Sigmoid colon (tissue), 7 donors: ENCODE measurements at places on chromosomes 2 and 18.

- no peaks in the 10 kb centered on the region for H3K36me3 ChIP-seq
- no peak overlapping the region for H3K4me3 ChIP-seq
- no peak overlapping the region for H3K27ac ChIP-seq
- DNase-seq, result no peak
- H3K27me3 ChIP-seq, result peaks cover 83% of the 10 kb centered on the region
These were observed 3.6 kb upstream of the DLX2 start for GRCh38 chr2:172106108-172106961.

GRCh38 chr2:46042207-46042637, 255.0 kb upstream of the EPAS1 start:
- H3K4me1 ChIP-seq, result no peaks in the 10 kb centered on the region
- H3K27ac ChIP-seq, result no peak overlapping the region
- peaks cover 7% of the 10 kb centered on the region for H3K36me3 ChIP-seq
- H3K4me3 ChIP-seq, result no peak overlapping the region

DNA sequence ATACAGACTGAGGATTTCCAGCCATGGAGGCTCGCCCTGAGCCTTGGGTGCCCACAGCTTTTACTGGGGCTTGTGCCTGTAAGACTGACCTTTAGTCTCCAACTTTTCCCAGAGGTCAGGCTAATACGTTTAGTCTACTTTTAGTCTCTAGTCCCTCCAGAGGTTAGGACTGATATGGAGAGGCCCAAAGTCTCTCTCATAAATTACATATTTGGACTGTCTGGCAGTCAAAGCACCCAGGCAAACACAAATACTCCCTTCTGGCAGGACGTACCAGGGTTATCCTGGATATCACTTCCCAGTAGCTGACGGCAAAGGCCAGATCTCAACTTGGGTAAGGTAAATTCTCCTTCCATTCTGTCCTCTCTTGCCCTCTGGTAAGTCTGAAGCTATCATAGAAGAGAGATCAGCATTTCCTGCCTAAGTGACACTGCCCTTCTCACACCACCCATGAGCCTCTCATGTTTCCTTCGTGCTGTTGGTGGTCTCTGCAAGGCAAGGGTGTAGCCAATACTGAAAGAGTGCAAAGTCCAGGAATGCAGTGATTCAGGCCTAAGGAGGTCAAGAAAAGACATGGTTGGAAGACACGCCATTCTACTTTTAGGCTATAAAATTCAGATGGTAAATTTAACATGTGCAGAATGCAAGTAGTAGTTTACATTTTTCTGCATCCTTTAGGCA, 69.3 kb upstream of the NEDD4L start:
- H3K4me1 ChIP-seq, result no peaks in the 10 kb centered on the region
- no peak overlapping the region for H3K4me3 ChIP-seq
- H3K27ac ChIP-seq, result no peak overlapping the region
- DNase-seq, result no peak
- H3K27me3 ChIP-seq, result no peaks in the 10 kb centered on the region

- H3K27ac ChIP-seq, result no peak overlapping the region
- no peak overlapping the region for H3K4me3 ChIP-seq
- no peak for DNase-seq
- H3K36me3 ChIP-seq, result no peaks in the 10 kb centered on the region
- H3K4me1 ChIP-seq, result no peaks in the 10 kb centered on the region
These were observed 57.7 kb downstream of the PDCL3 start for GRCh38 chr2:100620481-100620880.

- no peak for DNase-seq
- no peak overlapping the region for H3K4me3 ChIP-seq
- no peak overlapping the region for H3K27ac ChIP-seq
- no peaks in the 10 kb centered on the region for H3K4me1 ChIP-seq
These were observed 74.7 kb upstream of the KCNJ3 start for GRCh38 chr2:154623819-154624218.

DNA sequence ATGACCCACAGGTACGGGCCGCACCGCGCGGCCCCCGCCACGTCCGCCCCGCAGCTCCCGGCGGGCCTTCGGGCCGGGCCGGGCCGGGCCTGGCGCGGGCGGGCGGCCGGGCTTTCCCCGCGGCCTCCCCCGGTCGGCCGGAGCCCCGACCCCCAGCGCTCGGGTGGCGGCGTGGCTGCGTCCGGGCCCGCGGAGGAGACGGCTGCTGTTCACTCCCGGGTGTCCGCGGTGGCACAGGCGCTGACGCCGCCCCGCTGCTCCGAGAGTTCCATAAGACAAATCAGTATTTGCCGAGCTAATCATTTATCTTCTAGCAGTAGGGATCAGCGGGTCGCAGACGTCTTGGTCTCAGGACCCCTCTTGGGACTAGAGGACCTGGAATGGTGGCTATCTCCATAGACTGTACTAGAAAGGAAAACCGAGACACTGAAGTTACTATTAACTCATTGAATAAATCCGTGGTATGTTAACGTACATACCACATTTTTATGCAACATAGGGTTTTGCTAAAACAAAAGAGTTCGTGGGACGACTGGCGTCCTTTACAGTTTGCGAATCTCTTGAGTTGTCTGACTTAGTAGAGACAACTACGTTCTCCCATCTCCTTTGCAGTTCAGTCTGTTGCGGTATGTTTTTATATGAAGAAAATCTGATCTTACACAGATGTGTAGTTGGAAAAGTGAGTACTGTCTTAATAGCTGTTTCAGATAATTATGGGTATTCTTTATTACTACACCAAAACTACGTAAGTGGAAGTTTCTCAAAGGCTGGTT, 500 bp downstream of the LIMS1 start:
- peak overlapping the region; percentile 53 for H3K4me3 ChIP-seq
- DNase-seq, result peak; percentile 75
- no peaks in the 10 kb centered on the region for H3K4me1 ChIP-seq
- H3K36me3 ChIP-seq, result no peaks in the 10 kb centered on the region
- peak overlapping the region; percentile 95 for H3K27ac ChIP-seq

GRCh38 chr2:172093416-172094293, 8.3 kb downstream of the DLX1 start:
- no peak overlapping the region for H3K4me3 ChIP-seq
- no peaks in the 10 kb centered on the region for H3K36me3 ChIP-seq
- peaks cover 100% of the 10 kb centered on the region for H3K27me3 ChIP-seq
- no peak for DNase-seq
- peaks cover 43% of the 10 kb centered on the region for H3K4me1 ChIP-seq
- no peak overlapping the region for H3K27ac ChIP-seq

- peak overlapping the region; percentile 45 for H3K4me3 ChIP-seq
- peaks cover 13% of the 10 kb centered on the region for H3K4me1 ChIP-seq
- DNase-seq, result no peak
- H3K27me3 ChIP-seq, result no peaks in the 10 kb centered on the region
- no peaks in the 10 kb centered on the region for H3K36me3 ChIP-seq
These were observed 34.2 kb downstream of the CHRNA1 start for GRCh38 chr2:174729797-174730697.

- peak; percentile 90 for DNase-seq
- no peaks in the 10 kb centered on the region for H3K4me1 ChIP-seq
- H3K27ac ChIP-seq, result peak overlapping the region; percentile 84
- H3K4me3 ChIP-seq, result peak overlapping the region; percentile 41
These were observed 484 bp downstream of the ABCB6 start for GRCh38 chr2:219218217-219218731.

GRCh38 chr2:210561475-210561874, 5.1 kb downstream of the CPS1 start:
- no peaks in the 10 kb centered on the region for H3K27me3 ChIP-seq
- H3K4me1 ChIP-seq, result no peaks in the 10 kb centered on the region
- no peak overlapping the region for H3K4me3 ChIP-seq
- no peak overlapping the region for H3K27ac ChIP-seq

GRCh38 chr2:1835581-1836201, 91.4 kb upstream of the PXDN start:
- H3K4me1 ChIP-seq, result no peaks in the 10 kb centered on the region
- DNase-seq, result no peak
- no peaks in the 10 kb centered on the region for H3K36me3 ChIP-seq
- H3K27me3 ChIP-seq, result no peaks in the 10 kb centered on the region
- no peak overlapping the region for H3K27ac ChIP-seq
- H3K4me3 ChIP-seq, result no peak overlapping the region

GRCh38 chr2:181742922-181743722, 62.8 kb upstream of the NEUROD1 start:
- no peaks in the 10 kb centered on the region for H3K4me1 ChIP-seq
- H3K36me3 ChIP-seq, result no peaks in the 10 kb centered on the region
- no peak overlapping the region for H3K4me3 ChIP-seq
- DNase-seq, result no peak

DNA sequence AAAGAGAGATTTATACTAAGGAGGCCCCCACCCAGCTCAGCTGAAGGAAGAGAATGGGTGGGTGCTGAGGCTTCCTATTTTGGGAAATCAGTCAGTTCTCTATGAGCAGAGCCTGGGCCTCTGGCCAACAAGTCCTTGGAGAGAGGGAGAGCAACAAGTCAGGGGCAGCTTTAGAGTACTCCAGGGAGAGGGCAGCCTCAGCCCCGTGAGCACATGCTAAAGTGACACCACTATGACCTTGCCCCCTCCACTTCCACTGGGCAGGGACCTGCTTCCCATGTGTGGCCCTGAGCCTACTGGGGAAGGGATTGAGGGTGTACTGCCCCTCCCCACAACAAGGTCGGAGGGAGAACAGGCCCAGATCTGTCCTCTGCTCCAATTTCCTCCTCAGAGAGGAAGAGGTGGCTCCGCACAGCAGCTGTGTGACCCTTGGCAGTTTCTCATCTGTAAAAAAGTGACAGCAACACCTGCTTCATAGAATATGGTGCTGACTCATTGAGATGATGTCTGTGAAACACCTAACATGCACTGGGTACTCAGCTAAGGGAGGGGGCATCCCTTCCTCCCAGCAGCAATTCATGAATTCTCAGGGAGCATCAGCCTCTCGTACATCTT, 72.9 kb downstream of the CLHC1 start:
- no peaks in the 10 kb centered on the region for H3K36me3 ChIP-seq
- peak; percentile 78 for DNase-seq
- H3K4me1 ChIP-seq, result no peaks in the 10 kb centered on the region
- H3K4me3 ChIP-seq, result no peak overlapping the region
- no peaks in the 10 kb centered on the region for H3K27me3 ChIP-seq

- no peak overlapping the region for H3K27ac ChIP-seq
- DNase-seq, result no peak
- no peaks in the 10 kb centered on the region for H3K27me3 ChIP-seq
- no peak overlapping the region for H3K4me3 ChIP-seq
These were observed 221.3 kb downstream of the ACKR3 start for GRCh38 chr2:236790963-236791362.

- no peak for DNase-seq
- no peaks in the 10 kb centered on the region for H3K27me3 ChIP-seq
- H3K36me3 ChIP-seq, result no peaks in the 10 kb centered on the region
- H3K4me1 ChIP-seq, result no peaks in the 10 kb centered on the region
- no peak overlapping the region for H3K27ac ChIP-seq
These were observed 34.6 kb upstream of the IL1B start for GRCh38 chr2:112870841-112871835.

DNA sequence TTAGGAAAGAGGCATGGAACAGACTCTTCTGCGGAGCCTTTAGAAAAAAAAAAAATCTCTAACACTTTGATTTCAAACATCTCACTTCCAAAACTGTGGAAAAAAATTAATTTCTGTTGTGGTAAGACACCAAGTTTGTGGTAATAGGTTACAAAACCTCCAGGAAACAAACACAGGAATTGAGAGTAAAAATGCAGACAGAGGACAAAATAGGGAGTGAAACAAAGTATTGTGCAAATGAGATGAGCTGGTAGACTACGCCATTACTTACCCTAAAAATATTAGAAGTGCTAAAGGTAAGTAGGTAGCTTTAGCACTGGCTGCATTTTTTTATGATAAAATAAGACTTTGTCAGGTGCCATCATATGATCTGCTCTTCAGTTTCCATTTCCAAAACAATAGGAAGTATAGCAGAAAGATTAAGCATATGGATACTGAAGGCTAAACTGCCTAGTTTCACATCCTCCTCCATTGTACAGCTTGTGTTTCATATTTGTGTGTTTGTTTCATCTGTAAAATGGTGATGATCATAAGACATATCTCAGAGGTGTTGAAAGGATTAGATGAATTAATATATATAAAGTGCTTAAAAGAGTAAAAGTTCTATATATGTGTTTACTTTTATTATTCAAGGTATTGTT, 309.2 kb downstream of the NR4A2 start:
- H3K4me1 ChIP-seq, result no peaks in the 10 kb centered on the region
- no peak for DNase-seq
- no peaks in the 10 kb centered on the region for H3K36me3 ChIP-seq
- no peak overlapping the region for H3K27ac ChIP-seq
- no peaks in the 10 kb centered on the region for H3K27me3 ChIP-seq
- H3K4me3 ChIP-seq, result no peak overlapping the region

GRCh38 chr2:8974016-8974415, 29.5 kb downstream of the MBOAT2 start:
- no peak for DNase-seq
- no peak overlapping the region for H3K27ac ChIP-seq
- H3K4me3 ChIP-seq, result no peak overlapping the region
- H3K27me3 ChIP-seq, result no peaks in the 10 kb centered on the region
- no peaks in the 10 kb centered on the region for H3K36me3 ChIP-seq

DNA sequence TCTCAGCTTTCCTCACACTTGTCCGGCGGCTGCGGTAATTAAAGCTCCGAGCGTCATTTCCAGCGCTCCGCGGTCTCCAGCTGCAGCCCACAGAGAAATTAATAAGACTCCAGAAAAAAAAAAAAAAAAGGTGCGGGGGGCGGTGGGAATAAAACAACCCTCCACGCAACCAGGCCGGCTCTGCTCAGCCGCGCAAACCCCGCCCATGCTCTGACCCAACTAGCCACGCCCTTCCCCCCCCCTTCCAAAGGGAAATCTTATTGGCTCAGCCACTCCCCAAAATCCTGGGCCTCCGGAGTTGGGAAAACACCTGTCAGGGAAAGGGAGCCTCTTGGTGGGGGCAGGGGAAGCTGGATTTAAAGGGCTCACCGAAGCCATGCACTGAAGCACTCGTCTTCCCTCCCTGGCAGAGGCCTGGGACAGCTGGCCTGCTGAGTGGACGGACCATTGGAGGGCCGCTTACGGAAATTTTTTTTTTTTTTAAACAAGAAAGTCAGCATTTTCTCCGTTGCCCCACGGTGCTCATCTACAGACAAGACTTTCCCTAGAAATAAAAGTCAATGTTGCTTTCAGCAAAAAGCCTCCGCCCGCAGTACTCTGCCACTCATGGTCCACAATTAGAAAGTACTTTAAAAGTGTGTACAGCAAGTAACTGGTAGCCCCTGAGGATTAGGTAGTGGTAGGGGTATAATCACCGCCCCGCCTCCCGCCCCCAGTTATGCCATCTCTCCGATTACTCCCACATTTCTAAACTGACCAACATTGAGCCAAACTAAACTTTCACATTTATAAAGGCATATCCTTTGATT, 674 bp upstream of the ERBB4 start:
- peak; percentile 52 for DNase-seq
- no peaks in the 10 kb centered on the region for H3K36me3 ChIP-seq
- peaks cover 32% of the 10 kb centered on the region for H3K27me3 ChIP-seq
- H3K27ac ChIP-seq, result no peak overlapping the region

DNA sequence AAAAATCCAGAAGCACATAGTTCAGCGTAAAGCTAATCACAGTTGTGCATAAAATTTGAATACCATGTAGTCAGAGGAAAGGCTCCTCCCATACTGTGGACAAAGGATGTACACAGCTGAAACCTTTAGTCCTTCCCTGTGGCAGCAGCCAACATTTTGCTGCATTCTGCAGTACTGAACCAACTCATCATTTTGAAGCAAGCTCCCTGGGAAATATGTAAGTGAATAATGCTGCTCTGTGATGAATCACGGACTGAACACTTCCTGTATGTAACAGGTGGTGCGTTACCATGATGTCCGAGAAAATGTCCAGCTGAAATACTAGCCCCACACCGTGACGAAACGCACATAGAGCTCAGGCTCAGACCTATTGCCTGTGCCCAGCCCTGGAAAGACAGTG, 421.1 kb upstream of the RAB12 start:
- H3K36me3 ChIP-seq, result no peaks in the 10 kb centered on the region
- H3K27ac ChIP-seq, result peak overlapping the region; percentile 11
- DNase-seq, result no peak
- H3K27me3 ChIP-seq, result no peaks in the 10 kb centered on the region
- no peaks in the 10 kb centered on the region for H3K4me1 ChIP-seq
